ENCODE measurements at places on chromosomes 6 and 20.

- DNase-seq, result no peak
Observed at GRCh38 chr6:81204731-81205130, 547.8 kb downstream of the TENT5A start.

DNA sequence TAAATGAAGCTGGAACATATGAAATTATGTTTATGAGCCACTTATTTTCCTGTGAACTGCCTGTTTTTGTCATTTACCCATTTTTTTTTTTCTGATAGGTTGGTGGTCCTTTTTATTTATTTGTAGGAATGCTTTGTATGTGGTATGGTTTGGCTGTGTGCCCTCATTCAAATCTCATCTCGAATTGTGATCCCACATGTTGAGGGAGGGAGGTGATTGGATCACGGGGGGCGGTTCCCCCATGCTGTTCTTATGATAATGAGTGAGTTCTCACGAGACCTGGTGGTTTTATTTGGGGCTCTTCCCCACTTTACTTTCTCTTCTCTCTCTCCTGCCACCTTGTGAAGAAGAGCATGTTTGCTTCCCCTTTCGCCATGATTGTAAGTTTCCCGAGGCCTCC, 77.3 kb downstream of the CDH26 start:
- no peak for DNase-seq

DNA sequence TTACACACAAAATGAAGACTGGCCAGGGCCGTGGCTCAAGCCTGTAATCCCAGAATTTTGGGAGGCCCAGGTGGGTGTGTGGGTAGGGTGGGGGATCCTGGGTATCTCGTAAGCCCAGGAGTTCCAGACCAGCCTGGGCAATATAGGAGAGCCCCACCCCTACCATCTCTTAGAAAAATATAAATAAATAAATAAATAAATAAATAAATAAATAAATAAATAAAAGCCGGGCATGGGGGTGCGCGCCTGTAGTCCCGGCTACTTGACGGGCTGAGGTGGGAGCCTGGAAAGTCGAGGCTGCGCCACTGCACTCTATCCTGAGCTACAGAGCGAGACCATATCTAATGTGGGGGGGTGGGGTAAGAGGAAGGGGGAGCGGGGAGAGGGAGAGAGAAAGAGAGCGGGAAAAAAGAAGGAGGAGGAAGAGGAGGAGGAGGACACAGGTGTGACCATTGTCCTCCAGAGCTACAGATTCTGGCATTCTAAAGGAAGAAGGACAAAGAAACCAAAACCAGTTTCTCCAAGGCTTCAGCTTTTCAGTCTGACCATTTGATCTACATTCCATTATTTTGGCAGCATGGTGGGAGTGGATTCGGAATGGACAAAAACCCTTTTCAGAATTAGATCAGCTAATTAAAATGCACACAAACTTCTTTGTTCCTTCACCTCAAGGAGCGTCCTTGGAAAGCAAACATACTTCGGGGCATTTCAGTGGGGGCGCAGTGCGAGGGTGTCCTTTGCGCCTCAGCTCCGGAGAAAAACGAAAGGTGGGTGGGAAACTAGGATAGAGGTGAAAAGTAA, 577 bp upstream of the C6orf141 start:
- DNase-seq, result no peak

DNA sequence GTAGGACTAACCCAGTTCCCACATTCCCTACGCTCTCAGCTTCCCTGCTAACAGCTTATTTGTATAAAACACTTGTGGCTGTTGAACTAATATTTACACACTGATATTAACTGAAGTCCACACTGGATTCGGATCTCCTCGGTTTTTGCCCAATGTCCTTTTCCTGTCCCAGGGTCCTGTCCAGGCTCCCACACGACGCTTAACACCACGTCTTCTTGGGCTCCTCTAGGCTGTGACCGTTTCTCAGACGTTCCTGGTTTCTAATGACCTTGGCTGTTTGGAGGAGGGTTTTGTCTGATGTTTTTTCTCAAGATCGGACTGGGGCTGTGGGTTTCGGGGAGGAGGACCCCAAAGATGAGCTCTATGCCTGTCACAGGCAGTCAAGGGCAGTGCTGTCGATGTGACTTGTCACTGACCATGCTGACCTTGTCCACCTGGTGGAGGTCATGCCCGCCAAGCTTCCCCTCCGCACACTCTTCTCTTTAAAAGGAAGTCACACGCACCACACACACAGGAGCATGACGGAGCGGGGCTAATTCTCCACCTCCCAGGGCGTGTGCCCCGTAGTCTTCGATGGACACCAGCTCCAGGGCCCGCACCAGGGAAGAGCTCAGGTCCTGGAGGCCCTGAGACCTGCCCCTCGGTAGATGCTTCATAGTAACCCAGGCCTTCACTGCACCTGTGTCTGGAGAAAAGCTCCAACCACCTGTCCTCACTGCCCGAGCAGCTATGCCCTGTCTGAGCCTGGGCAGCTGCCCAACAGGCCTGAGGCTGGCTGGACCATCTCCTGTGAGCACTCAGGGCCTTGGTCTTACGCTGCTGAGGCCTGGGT, 72.0 kb downstream of the TTLL2 start:
- no peak for DNase-seq

GRCh38 chr20:9202420-9203080, 133.7 kb downstream of the PLCB4 start:
- DNase-seq, result no peak

GRCh38 chr20:10225439-10226060, 6.9 kb downstream of the SNAP25 start:
- DNase-seq, result no peak

DNA sequence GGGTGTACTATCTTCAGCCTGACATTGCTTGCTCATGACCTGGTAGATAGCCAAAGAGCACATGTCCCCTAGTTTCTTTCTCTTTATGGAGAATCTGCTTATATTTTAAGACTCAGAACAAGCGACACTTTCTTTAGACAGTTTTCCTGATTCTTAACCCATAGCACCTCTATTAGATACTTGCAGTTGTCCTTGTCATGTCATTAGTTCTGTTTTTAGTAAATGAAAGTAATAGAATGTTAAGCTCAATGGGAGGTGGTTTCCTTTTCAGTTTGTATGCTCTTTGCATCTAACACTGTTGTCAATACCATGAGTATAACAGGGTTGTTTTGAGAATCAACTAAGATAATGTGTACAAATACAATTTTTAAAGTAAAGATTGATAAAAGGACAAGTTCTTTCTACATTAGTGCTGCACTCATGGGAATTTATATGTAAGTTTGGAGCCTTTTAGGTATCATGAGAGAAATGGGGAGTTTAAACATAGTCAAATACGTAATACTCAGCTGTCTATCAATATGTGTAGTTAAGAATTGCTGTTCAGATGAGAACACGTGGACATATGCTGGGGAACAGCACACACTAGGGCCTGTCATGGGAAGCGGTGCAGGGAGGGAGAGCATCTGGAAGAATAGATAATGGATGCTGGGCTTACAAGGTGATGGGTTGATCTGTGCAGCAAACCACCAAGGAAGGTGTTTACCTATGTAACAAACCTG, 124.3 kb downstream of the GRM1 start:
- no peak for DNase-seq

- no peak for DNase-seq
Observed at GRCh38 chr6:99236010-99236409, 113.5 kb downstream of the FAXC start.

- DNase-seq, result no peak
Observed at GRCh38 chr6:95087394-95088097, 489.8 kb upstream of the MANEA start.

DNA sequence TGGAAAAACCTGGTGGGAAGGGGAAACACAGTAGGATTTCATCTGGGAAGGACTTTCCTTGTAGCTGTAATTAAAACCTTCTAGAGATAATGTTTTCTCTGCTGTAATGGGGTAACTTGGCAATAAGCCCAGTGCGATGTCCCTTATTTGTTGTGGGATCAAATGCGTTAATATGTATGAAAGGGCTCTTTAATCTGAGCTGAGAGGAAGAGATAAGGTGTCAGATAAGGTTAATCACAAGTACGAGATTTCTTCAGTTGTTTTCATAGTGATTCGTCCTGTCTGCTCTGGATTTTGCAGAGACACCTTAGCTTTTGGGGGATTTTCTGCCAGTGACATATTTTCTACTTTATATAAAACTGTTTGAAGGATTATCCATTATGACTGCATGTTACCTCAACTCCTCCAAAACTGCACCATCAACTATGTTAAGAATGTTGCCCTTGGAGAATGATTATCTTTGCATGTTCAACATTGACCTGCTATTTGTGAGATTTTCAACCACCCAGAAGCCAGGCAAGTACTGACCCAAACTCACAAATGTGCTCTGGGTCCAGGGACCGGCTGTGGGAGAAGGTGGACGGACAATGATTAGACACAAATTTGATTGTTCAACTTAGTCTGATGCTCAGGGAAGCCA, 21.2 kb upstream of the ELOVL5 start:
- DNase-seq, result no peak

DNA sequence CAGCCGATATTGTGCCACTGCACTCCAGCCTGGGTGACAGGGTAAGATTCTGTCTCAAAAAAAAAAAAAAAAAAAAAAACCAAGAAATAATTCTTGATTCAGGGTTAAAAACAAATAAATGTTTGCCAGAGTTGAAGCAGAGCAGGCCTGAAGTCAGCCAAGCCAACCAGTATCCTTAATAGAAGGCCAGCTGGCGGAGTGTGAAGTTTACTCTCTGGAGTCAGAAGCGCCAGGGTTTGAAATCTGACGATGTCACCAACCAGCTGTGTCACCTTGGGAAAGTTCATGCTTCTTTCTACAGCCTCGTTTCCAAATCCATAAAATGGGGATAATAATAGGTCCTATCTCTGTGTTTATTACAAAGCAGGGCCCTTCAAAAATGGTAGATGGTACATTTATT, 73.0 kb upstream of the ENPP5 start:
- no peak for DNase-seq

DNA sequence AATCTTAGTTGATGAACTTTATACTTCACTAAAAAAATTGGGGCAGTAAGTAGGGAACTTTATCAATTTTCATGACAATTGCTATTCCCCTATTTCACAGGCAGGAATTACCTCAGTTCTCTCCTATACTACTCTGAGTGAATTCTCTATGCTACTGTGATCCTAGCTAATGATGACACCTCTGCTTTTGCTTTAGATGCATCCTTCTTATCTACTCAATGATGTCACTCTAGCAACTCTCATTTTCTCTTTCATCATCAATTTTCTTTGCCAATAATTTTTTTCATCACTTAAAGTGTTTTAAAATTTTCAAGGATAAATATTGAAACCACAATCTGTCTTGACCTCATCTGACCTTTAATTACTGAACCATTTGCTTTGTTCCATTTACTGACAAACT, 8.1 kb downstream of the DEFB114 start:
- no peak for DNase-seq

GRCh38 chr6:11210386-11211138, 21.9 kb downstream of the NEDD9 start:
- no peak for DNase-seq

DNA sequence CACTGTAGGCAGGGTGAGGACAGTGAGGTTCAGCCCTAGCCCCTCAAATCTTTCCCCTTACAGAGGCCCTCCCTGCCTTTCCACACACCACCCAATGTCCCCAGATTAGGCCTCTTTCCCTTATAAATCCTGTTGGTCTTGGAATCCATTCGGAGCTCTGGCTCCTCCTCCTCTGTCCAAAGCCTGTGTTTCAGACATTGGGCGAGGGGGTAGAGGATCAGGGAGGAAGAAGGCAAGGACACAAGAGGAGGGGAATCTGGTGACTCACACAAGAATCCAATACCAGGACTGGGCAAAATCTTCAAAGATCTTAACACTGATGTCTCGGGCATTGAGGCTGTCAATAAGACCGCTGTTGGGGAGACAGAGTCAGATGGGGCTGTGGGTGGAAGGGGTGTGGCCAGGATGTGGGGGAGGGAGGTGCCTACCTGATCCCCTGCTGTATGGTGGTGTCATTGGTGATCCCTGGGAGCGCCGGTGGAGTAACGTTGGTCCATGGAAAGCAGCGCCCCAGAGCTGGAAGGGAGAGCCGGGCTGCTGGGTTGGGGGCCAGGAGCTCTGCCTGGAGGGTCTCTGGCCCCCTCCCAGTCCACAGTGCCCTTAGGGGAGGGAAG, 7.6 kb downstream of the SLC44A4 start:
- DNase-seq, result no peak

- no peak for DNase-seq
Observed at GRCh38 chr6:76881414-76881813, 581.9 kb downstream of the HTR1B start.

DNA sequence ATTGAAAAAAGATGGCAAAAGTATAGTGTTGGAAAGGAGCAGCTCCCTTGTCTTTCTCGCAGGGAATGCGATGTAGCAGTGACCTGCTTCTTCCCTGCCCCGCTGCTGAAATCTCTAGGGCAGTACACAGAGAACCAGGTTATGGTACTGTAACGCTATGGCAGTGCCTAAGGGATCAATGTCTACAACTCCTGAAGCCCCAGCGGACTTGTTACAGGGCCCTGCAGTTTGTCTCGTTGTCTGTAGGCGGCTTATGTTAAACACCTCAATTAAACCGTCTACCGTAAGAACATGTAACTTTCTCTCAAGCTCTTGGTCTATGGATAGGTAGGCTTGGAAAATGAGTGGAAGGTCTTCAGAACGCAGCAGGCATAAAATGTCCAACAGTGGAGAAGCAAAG, 44.8 kb upstream of the SLC17A4 start:
- no peak for DNase-seq

GRCh38 chr20:34193051-34193450, 48.2 kb upstream of the ASIP start:
- no peak for DNase-seq

DNA sequence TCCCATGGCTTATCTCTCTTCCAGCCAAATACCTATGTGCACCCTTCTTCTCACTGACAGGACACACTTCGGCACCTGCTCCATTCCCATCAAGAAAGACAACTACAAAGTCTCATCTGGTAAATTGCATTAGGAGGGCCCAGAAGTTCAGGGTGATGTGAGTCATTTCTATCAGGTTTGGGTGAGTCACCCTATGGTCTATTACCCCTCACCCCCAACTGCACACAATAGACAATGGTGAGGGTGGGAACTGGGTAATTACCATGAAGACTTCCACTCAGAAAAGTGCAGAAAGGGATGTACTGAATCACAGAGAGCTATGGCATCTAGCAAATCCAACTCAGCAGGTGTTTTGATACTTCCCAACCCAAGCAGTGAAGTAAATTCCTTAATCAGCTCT, 54.8 kb downstream of the OPN5 start:
- no peak for DNase-seq

DNA sequence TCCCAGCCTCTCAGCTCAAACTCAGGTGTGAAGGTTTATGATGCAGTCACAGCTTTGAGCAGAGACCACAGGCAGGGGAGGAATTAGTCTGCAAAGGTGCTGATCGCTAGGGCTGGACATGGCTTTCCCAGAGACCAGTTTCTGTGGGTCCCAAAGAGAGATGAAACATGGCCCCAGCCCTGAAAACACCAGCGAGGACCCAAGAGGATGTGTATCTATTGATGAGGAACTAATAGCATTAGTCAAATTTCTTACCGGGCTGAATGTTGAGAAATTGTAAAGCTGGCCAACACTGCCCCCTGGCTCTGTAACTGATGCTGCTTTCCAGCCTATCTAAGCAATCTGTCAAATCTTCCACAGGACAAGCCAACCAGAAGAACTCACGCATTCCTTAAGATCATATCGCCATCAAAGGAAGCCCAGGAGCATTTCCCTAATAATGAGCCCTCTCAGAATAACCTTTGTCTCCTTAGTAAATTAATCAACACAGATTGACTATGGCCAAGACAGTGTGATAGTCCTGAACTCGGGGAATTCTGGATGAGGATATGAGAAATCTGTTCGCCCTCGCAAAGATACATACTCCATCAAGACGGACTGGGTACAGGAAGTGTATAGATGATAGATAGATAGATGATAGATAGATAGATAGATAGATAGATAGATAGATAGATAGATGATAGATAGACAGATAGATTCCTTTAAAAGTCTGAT, 7.8 kb upstream of the ACSS1 start:
- DNase-seq, result no peak

- DNase-seq, result no peak
Observed at GRCh38 chr6:38852215-38852614, 137.1 kb downstream of the DNAH8 start.
